ENCODE measurements at places on chromosomes 16 and 17.
A peak's percentile ranks its signal among the peaks of the same experiment; 100 is the strongest.

DNA sequence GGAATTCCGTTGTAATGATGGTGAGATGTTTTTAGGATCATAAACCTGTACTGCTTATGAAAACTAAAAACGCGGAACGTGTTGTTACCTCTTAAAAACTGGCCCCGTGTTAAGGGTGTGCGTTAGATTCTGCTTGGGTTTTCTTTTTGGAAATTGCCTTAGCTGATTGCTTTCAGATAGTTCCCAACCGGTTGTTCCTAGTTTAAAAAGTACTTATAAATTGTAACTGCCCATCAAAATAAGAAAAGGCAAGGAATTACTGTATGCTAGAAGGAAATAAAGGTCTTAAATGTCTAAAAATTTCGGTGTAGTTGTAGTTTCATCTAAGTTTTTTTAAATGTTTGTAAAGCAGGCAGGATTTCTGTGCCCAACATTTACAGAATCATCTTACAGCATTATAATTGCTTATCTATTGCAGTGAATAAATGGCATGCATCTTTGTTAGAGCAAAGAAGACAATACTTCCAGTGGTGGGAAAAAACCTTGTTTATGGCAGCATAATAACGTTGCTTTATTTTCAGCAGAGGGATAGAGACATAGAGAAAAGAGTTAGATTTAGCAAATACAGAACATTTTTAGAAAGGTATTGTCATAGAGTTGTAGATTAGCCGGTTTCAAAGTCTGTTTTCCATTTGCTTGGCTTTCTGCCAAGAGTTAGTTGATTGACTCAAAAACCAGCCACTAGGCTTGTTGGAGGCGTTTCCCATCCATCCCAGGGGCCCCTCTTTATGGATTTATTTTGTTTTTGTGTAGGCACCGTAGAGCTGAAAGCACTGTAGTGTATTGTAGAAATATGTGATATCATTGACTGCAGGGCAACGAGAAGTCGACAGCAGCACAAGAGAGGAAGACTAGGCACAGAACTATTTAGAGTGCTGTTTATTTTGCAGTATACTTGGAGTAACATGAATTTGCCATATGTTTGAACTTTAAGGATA, 1.7 kb downstream of the PPM1D start:
- peak; percentile 36 for DNase-seq

- no peak for DNase-seq
Observed at GRCh38 chr17:16282522-16282921, 65.5 kb downstream of the PIGL start.

DNA sequence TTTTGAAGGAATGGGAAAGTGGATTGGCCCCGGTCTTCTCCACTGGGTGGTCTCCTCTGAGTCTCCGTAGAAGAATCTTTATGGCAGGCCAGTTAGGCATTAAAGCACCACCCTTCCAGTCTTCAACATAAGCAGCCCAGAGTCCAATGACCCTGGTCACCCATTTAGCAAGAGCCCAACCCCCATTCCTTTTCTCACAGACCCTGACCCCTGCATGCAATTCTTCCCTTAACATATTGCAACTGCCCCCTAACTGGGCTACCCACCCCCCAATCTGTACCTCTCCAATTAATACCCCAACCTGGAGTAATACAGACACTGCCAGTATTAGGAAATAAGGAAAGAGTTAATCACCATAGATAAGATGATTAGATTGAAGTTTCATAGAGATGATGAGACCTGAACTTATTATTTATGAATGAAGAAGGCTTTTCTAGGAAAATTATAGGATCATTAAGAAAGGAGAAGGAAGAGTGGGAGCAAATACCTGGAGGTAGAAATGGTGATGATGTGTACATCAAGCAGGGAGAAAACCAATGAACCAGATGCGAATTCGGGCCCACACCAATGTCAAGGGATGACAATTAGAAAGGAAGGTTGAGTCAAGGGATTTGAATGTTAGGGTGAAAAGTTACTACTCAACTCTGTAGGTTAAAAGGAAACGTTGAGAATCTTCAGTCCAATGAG, 2.4 kb downstream of the CCL2 start:
- no peak for DNase-seq

DNA sequence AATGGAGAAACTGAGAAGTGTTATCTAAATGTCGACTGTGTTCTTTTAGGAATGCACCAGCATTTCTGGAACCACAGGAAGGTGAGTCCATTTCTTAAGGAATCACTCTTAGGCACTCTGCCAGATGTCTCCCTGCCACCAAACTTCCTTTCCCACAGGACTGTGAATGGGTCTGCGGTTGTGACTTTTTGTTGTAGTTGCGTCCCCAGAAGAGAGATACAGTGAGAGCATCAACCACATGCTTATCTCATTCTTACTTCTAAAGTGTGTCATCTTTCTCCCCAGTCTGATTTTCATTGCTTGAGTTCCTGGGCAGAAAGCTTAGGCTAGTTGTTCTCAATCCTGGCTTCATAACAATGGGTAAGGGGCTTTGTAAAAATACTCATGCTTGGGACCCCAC, 13.4 kb downstream of the ITPRIPL2 start:
- no peak for DNase-seq

DNA sequence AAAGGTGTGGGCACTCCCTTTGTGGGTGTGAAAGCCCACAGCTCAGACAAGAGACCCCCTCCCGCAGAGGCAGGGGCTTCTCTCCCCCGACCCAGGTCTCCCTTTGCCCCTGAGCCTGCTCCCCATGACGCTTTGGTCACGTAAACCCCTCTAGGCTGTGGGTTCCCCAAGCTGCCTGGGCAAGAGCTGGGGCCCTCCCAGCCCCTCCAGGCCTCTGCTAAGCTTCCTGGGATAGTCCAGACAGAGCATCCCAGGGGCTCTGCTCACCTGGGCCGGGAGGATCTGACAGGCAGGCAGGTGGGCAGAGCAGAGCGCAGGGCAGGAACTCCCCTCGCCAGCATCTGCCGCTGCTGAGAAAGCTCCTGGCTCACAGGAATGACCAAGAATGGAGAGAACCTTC, 177.3 kb downstream of the BANP start:
- no peak for DNase-seq

GRCh38 chr16:28205117-28205899, 6.5 kb downstream of the XPO6 start:
- no peak for DNase-seq

- no peak for DNase-seq
Observed at GRCh38 chr16:68200088-68200783, 35.7 kb downstream of the ESRP2 start.

DNA sequence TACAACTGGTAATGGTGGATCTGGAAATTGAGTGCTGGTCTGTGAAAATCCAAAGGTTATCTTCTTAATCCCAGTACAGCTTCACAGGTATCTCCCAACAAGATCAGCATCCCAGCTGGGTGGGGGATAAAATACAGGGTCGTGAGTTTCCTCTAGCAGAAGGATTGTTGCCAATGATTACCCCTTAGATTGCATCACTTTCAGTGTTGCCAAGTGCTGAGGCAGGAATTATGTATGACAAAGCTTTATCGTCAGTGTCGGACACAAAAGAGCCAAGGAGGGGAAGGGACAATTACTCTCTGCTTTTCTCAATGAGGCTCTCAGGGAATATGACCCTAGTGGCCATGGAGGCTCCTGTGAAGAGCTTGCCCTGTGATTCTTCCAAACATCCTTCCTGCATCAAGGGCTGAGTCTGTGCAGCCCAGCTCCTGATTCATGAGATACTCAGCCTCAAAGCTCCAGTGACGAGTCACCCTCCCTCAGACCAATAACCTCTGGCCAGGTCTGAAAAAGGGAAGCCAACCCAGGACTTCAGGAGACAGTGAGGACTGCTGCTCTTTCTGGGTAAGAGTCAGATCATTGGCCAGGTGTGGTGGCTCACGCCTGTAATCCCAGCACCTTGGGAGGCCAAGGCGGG, 15.0 kb downstream of the OR1F1 start:
- no peak for DNase-seq

DNA sequence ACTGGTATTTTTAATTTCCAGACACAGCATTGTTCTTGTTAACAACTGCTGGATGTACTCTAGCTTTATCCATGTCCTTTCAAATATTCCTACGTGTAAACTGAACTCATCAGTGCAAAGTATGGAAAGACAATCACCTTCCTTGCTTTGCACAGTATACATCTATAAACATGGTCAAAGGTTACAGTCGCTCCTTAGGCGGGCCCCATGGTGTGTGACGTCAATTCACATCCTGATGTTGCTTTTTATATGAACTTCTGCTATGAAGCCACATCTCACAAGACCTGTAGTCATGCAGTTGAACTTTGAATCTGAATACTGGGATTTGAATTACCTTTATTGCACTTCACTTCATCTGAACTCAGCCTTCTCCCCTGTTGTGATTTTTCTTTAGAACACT, 447.6 kb upstream of the PSMD7 start:
- DNase-seq: no peak

GRCh38 chr16:51031598-51031997, 119.5 kb downstream of the SALL1 start:
- no peak for DNase-seq

All from DMS 273 treated with DMSO at 0.1 percent for 48 hours (cell line).